ENCODE measurements at places on chromosomes 13 and 19. TPM values are rescaled to one million over a fixed set of nuclear protein-coding genes. Genes with fewer than 3 reads are reported as not detected.

ZNF491 gene
- total RNA-seq: 5.8 TPM

CYP2A6 gene
- total RNA-seq: not detected

RAB20 gene
- total RNA-seq: 5.4 TPM

KRTDAP gene
- total RNA-seq: not detected

CACNG6 gene
- 0.39 TPM for total RNA-seq

GRCh38 chr13:78978381-78978998, 319.5 kb upstream of the OBI1 start:
- DNase-seq: no peak

GRCh38 chr13:113464476-113464875, 11.2 kb upstream of the ADPRHL1 start:
- no peak for DNase-seq

- DNase-seq: no peak
These were observed 1600.2 kb downstream of the PCDH9 start for GRCh38 chr13:65629926-65630325.

DNA sequence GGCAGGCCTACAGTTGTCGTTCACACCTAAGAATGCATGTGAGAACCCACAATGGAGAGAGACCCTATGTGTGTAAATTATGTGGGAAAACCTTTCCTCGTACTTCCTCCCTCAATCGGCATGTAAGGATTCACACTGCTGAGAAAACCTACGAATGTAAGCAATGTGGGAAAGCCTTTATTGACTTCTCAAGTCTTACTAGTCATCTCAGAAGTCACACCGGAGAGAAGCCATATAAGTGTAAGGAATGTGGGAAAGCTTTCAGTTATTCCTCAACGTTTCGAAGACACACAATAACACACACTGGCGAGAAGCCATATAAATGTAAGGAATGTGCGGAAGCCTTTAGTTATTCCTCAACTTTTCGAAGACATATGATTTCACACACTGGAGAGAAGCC, 11.3 kb downstream of the ZNF555 start:
- DNase-seq: no peak
